ENCODE measurements at places on chromosomes 3 and 15.

- DNase-seq: no peak
Observed at GRCh38 chr15:70561885-70562284, 201.5 kb downstream of the UACA start.

DNA sequence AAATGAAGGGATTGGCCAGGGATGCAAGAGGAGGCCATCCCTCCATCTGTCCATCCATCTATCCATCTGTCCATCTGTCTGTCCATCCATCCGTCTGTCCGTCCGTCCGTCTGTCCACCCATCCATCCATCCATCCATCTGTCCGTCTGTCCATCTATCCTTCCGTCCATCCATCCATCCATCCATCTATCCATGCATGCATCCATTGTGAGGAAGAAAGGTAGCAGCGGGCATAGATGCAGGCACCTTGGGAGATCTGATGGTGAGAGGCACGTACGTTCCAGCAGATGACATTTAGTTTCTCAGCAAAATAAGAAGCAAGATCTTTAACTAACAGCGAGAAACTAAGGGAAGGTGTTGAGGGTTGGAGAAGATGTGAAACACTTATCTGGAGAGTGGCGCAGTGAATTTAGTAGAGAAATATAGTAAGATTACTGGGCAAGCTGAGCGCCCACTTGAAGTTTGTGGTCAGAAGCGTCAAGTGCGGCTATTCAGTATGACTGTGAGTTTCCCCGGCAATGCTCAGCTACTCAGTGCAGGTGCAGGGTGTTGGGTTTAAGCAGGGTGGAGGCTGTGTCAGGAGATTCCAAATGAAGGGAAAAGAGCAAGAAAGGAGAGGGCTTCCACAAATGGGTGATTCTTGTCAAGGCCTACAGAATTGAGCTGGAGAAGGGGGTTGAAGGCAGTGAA, 22.4 kb upstream of the SRP14 start:
- no peak for DNase-seq

GRCh38 chr3:127250032-127250431, 37.8 kb downstream of the PRR20G start:
- DNase-seq: no peak

DNA sequence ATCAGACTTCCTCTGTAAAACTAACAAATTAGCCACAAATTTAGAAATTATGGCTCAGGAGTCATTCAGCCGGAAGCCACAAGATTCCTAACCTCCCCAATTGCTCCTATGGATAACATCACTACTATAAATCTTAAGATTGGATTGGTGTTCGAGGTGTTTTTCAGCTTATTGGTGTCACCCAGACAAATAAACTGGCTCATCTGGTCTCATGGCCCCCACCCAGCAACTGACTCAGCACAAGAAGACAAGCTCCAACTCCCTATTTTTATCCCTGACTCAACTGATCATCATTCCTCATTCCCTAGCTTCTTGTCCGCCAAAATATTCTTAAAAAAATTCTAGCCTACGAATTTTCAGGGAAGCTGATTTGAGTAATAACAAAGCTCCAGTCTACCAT, 135.1 kb upstream of the STRIT1 start:
- no peak for DNase-seq

GRCh38 chr3:98733053-98733811, 29.9 kb upstream of the ST3GAL6 start:
- DNase-seq: peak; percentile 58

DNA sequence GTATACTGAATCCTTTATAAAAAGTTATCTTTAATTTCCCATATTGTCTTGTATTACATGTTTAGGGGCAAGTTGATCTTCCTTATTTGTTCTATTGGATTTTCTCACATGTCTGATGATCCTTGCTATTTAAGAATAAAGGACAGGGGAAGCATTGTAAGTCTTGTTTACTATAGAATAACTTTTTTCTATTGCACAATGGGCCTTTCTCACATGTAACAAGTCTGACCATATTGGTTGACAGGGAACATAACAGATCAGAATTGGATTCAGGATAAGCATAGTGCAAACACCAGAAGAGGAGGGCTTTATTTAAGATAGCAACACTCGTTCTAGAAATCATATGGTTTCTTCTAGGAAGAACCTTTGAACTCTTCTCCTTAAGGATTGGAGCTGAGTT, 257.9 kb upstream of the RBMS3 start:
- DNase-seq: no peak

- no peak for DNase-seq
Observed at GRCh38 chr3:72453706-72454105, 394.5 kb downstream of the SHQ1 start.

GRCh38 chr3:41193794-41194539, 5.3 kb upstream of the CTNNB1 start:
- DNase-seq: no peak

DNA sequence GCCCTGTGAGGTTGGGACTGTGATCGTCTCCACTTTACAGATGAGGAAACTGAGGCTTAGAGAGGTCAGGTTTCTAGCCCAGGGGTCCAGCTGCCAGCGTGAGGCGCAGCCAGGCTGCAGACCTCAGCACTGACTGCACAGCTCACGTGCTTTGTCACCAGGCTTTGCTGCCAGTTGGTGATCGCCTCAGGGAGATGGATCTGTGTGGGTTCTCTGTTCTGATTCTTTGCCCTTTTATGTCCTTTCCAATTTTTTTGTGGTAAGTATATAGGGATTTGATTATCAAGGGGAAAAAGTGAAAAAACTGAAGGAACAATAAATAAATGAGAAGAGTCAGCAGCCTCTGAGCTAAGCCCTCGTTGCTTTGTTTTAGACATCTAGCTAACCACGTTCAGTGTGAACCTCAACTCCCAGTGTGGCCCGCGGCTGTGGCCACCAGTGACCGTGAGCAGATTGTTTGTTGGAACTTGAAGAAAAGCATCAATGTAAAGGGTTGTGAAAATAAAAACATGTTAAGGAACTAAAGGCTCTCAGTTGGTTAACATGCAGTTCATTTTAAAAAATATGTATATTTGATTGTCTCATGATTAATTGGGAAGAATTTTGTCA, 117.6 kb downstream of the PDE8A start:
- DNase-seq: no peak

DNA sequence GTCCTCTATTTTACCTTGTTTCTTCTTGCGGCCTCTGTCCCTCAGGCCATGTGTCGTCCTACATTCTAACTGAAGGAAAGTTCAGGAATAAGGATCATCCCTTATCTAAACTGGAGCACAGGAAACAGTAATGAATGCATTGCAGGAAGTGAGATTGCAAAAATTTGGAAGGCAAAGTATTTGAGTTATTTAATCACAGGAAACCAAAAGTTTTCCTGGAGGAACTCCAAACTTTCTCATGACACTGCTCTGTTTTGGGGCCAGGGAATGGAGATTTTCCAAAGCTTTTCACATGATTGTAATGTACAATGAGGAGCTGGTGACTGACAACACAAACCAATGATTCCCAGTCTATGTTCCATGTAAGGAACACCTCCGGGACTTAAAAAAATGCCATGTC, 57.8 kb upstream of the PLSCR4 start:
- DNase-seq: no peak

- DNase-seq: no peak
Observed at GRCh38 chr3:186651678-186652215, 11.5 kb downstream of the FETUB start.

DNA sequence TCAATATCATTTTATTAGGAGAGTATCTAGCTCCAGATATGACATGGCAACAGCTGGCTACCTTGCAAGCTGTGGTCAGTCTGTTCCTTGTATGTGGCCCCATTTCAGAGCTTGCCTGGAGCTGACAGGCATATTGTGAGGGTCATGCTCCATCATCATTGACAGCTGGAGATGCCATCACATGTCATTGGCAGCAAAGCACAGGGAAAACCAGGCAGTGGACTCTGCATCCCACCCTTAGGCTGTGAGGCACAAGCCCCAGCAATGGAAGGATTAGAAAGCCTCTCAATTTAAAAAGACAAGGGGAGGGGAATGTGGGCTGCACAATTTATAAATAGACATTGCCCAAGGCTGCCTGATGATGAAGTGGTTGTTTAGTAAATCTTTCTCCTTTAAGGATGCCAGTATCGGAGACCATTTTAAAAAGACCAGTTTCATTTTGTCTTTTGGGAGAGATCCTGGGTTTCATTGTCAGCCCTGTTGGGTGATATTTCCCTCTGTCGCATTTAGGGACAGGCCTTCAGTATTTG, 27.9 kb downstream of the LNP1 start:
- no peak for DNase-seq

- no peak for DNase-seq
Observed at GRCh38 chr3:30918761-30919160, 24.3 kb upstream of the GADL1 start.

GRCh38 chr3:14798231-14798630, 20.5 kb upstream of the FGD5 start:
- no peak for DNase-seq

DNA sequence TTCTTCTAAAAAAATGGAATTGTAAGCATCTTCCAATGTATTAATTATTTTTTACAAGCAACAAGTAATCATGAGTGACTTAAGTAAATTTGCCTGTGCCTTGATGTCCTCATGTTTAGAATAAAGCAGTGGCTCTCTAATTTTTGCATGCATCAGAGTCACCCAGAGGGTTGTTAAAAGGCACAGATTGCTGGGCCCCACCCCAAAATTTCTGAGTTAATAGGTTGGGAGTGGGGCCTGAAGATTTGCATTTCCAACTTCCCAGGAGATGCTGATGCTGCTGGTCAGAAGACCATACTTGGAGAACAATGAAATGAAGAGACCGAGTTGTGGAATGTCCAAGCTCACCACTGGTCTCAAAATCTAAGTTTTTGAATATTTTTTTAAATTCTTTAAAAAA, 70.2 kb downstream of the ARHGAP31 start:
- no peak for DNase-seq

Measured in G401 (cell line).